GM20000 (cell line): ENCODE measurements at places on chromosomes 7 and 10.

DNA sequence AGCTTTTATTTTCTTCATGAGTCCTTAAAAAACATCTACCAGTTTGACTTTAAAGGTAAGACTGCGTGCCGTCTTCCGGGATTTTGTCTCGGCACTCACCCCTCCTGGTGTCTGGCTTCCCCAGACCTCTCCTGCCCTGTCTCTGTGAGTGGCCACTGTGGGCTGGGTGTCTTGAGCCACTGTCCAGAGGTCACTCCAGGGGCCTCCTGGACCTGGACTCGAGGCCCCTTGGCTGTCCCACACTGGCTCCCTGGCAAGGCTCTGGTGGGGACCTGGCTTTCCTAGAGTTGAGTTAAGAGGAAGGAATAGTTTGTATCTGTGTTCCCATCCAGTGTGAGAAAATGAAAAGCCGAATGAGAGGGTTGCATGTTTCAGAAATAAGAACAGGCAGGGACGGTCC lies 95.5 kb downstream of the NKX6-2 start:
- DNase-seq: no peak

DNA sequence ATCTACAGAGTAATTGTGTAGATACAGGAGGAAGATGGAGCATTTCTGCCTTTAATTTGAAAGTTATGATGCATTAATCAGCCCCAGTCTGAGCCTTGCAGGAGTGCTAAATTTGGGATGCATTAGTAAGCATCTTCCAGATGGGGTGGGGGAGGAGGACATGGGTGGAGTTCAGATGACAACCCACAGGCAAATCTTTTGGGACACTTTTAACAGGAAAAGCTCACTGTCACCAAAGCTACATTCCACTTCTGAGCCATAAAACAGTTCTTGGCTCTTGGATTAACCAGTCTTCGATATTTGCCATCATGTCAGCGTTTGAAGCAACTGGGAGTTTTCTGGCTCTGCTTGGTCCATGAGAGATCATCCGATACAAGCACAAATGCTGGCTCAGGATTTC lies 121.1 kb downstream of the CXCL12 start:
- no peak for DNase-seq

- DNase-seq: no peak
These were observed 332.1 kb upstream of the CELF2 start for GRCh38 chr10:10685566-10685965.

DNA sequence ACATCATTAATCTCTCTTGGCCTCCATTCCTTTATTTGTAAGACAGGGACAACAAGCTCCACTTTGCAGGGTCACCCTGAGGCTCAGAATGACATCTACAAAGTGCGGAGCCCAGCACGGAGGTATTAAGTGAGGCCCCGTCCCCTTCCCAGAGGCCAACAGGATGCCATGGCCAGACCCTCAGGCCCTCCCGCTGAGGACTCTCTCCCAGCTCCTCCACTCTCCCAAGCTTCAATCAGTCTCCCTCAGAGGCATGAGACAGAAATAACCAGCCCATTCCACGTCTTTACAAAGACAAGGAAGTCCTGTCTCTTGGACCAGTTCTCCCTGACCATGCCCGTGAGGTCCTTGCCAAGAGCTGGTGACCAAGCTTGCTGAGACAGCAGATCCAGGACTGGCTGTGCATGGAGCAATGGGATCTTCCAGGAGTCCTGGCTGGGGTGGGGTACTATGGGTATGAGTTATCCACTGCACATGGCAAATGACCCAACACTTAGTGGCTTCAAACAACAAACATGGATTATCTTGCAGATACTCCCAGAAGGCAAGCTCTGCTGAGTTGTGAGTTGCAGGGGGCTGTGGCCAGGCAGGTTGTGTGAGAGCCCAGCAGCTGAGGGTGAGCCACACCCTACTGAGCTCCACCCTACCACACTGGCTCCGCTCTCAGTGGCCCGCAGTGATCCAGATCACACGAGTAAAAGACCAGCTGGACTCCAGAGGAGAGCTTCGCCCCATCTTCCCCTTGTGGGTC lies 4.3 kb upstream of the PPIF start:
- DNase-seq: no peak

GRCh38 chr7:158549176-158549615 lies 38.4 kb downstream of the PTPRN2 start:
- no peak for DNase-seq

DNA sequence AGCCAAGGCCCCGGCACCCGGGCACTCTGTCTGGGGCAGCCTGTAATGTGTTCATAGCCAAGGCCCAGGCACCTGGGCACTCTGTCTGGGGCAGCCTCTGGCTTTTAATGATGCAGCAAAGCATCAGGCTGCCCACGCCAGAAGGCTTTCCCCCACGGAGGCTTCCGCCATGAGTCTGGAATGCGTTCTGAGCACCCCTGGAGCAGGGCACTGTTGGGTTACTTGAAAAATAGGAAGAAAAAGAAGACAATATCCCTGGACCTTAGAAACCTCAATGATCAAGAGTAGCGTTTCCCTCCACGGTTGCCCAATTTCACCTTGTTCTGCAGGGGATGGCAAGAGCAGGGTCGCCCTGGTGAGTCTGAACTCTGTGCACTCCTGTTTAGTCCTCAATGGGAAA lies 565.0 kb downstream of the PTPRN2 start:
- no peak for DNase-seq

DNA sequence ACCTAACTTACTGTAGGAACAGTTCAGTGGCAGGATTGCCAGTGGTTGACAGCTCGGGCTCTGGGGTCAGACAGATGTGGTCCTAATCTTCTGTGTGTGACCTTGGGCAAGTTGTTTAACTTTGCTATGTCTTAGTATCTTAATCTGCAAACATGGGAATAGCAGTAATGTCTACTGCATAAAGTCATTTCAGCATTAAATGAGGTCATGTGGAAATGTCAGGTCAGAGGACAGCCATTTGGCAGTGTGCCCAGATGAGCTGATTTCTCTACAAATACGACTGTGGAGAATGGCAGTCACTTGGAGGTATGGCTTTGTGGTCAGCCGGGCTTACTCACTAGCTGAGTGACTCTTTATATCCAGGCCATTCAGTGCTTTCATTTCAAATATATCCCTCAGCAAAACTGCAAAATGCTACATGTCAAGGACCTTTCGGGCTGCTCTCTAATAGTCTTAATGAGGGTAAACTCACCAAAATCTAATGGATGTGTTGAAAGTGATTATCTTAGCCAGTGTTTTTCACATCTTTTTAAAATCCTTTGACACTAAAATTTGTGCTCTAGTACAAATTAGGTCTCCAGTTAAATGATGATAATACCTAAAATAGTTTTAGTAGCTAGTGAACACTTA lies 171.4 kb downstream of the ST7 start:
- no peak for DNase-seq

- DNase-seq: no peak
These were observed 137.4 kb downstream of the MDFIC start for GRCh38 chr7:115059321-115059720.
